ENCODE measurements at places on chromosomes 6 and 20. TPM values are rescaled to one million over a fixed set of nuclear protein-coding genes. Genes with fewer than 3 reads are reported as not detected.

Gene SLC35D3
- total RNA-seq, result not detected

Gene C6orf141
- not detected for total RNA-seq

Gene HRH3
- not detected for total RNA-seq

Gene DLK2
- 2.9 TPM for total RNA-seq

Gene MTO1
- total RNA-seq, result 21.4 TPM

Gene F13A1
- total RNA-seq, result not detected

Gene SPEF1
- 0.35 TPM for total RNA-seq

Gene MRAP2
- total RNA-seq, result not detected

Gene SLC2A4RG
- 119 TPM for total RNA-seq

Gene JAG1
- 8.2 TPM for total RNA-seq

Gene FBXL4
- total RNA-seq, result 10.1 TPM

Gene PSORS1C2
- not detected for total RNA-seq

Gene SCRT2
- not detected for total RNA-seq

Gene CD109
- 31.3 TPM for total RNA-seq

Gene FAM184A
- not detected for total RNA-seq

Gene IL20RA
- total RNA-seq, result not detected

Gene COL11A2
- 0.50 TPM for total RNA-seq

Gene CCN5
- total RNA-seq, result not detected

Gene GHRH
- total RNA-seq, result not detected

Gene FRS3
- total RNA-seq, result 4.4 TPM

Gene TINAG
- total RNA-seq, result not detected

Gene LIME1
- 4.7 TPM for total RNA-seq

Gene KIF13A
- total RNA-seq, result 70.3 TPM

Gene TNFAIP3
- total RNA-seq, result 6.0 TPM

Gene NTSR1
- 5.2 TPM for total RNA-seq

Gene RNF182
- 4.0 TPM for total RNA-seq

Gene RFX6
- total RNA-seq, result not detected

Gene STX11
- 0.48 TPM for total RNA-seq

Gene ARG1
- not detected for total RNA-seq

Gene HLA-DRB1
- not detected for total RNA-seq

Gene C4B
- 2.5 TPM for total RNA-seq

Gene OOEP
- not detected for total RNA-seq

Gene PAK1IP1
- 17.1 TPM for total RNA-seq

Gene RAET1L
- not detected for total RNA-seq

Gene DDO
- total RNA-seq, result 0.96 TPM
